ENCODE measurements at places on chromosomes 1 and 21.
A peak's percentile ranks its signal among the peaks of the same experiment; 100 is the strongest.

DNA sequence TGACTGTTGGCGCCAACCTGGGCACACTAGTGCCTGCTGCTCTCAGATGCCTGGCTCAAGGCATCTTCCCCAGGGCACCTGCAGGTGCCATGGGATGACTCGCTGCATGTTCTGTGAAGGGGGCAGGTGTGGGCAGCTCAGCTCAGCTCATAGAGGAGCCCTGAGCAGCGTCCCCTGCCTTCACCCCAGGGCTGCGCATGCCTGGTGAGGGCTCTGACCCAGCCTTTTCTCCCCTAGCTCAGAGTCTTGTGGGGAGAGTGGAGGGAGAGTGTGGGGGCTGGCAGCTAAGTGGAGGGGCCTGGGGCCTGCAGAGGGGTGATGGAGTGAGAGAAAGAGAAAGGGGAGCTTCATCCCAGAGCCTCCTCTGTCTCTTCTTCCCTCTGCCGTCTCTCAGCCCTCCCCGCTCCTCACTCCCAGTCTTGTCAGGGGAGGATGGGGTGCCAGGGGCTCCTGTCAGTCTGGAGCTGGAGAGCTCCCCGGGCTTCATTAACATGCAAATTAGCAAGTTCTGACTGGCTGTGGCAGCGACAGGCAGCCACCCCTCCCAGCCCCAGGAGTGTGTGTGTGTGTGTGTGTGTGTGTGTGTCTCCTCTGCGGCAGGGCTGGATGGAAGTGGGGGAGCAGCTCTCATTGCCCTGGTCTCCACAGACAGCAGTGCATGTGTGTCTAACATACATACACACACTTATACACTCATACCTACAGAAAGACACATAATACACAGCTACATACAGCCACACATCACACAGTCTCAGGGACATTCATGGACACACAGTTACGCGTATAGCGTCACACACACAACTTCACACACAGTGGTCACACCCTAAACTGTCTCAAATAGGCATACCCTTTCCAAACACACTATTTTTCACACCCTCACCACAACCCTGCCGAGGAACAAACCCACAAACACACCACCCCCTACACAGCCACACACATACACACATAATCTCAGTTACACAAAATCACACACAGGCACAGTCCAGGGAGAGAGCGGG, 34.0 kb downstream of the FOXO6 start:
- DNase-seq, result no peak

DNA sequence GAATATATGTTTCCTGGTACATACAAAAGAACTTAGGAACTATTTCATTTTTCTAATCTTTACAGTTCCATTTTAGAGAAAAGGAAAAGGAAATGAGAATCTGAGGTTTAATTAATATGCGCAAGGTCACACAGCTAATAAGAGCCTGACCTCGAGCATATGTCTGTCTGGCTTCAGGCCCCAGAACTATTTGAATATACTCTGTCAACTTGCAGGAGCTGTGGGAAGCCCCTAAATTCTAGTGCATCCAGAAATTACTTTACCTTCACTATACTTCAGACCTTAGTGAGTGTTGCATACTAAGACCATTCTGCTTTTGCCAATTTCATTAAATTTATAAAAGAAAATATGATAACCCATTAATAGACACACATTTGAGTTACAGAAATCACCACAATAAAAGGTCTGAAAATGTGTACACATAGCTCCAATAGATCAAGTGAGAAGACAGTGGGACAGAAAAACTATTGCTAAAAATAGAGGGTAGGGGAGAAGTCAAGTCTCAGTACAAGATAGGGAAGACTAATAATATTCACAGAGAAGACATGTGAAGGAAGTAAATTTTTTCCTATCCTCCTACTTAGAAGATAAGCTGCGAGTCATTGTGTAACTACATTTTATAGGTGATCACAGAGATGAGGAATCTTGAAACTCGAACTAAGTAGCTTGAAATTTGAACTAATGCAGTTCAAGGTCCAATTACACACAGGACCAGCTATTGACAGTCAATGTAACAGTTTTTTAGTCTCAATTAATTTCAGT, 3.8 kb downstream of the RGS13 start:
- no peak for DNase-seq

DNA sequence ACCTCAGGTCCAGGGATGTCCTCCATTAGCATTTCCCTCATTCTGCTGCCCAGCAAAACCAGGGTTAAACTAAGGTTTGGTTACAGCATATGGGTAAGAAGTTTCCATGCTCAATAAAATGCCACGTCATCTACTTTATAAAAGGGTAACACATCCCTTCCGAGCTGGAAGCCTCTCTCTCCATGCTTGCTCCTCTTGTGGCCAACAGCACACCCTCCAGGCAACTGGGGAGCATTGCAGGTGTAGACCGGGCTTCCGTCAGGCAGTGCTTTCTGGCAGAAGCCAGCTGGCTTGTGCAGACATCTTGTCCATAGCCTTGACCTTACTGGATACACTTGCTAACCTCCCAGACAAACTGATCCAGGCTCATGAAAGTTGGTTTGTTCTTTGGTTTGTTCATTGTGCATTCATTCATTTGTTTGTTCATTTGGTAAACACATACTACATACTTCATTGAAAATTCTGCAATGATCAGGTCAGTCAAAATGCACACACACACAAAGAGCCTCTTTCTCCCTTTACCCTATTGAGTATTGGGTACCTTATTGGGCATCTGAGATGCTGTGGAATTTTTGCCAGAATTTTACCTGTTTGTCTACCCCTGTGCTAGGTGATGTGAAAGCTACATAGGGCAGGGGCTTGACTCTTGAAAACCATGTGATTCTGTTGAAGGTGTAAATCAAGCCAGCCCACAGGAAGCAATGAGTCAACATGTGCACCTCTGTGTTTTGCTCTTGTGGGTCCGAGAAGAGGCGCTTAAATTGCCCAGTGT, 422.8 kb downstream of the CAMTA1 start:
- peak; percentile 24 for DNase-seq

- no peak for DNase-seq
These were observed 72.4 kb downstream of the JAK1 start for GRCh38 chr1:64893921-64894320.

DNA sequence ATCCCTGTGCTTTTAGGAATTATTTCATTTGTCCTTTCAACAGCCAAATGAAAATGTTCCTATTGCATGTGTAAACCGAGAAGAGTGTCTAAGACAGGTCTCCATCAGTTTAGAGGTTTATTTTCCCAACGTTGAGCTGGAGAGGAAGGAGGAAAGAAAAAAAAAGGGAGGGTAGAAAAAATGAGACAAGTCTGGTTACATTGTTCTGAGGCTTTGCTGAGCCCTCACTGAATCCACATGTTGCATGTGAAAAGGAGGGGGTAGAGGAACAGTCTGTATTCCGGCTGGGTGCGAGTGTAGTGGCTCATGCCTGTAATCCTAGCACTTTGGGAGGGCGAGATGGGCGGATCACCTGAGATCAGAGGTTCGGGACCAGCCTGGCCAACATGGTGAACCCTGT, 19.2 kb upstream of the PDIK1L start:
- no peak for DNase-seq

- no peak for DNase-seq
These were observed 32.9 kb upstream of the LRRC7 start for GRCh38 chr1:69534829-69535228.

DNA sequence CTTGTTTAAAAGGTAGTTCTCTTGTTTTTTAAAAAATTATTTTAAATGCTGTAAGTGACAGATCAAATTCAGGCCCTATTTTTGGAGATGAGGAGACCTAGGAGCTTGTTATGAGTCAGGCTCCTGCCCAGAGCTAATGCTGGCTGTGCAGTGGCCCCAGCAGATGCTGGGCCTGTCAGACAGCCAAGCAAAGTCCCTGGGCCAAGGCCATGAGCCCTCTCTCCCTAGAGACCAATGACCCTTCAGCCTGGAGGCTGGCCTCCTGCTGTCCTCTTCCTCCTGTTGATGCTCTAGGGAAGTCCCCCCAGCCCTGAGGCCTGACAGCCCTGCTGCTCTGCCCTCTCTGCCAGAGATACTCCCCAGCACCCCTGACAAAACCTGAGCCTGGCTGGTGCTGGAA, 128.1 kb upstream of the CTTNBP2NL start:
- DNase-seq, result peak; percentile 38

- DNase-seq, result no peak
These were observed 51.3 kb downstream of the AKT3 start for GRCh38 chr1:243798726-243799125.

DNA sequence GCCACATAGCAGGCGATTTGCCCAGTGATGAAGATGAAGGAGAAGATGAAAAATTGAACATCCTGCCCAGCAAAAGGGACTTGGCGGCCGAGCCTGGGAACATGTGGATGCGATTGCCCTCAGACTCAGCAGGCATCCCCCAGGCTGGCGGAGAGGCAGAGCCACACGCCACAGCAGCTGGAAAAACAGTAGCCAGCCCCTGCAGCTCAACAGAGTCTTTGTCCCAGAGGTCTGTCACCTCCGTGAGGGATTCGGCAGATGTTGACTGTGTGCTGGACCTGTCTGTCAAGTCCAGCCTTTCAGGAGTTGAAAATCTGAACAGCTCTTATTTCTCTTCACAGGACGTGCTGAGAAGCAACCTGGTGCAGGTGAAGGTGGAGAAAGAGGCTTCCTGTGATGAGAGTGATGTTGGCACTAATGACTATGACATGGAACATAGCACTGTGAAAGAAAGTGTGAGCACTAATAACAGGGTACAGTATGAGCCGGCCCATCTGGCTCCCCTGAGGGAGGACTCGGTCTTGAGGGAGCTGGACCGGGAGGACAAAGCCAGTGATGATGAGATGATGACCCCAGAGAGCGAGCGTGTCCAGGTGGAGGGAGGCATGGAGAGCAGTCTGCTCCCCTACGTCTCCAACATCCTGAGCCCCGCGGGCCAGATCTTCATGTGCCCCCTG, 3.3 kb downstream of the ZBTB18 start:
- DNase-seq, result no peak

DNA sequence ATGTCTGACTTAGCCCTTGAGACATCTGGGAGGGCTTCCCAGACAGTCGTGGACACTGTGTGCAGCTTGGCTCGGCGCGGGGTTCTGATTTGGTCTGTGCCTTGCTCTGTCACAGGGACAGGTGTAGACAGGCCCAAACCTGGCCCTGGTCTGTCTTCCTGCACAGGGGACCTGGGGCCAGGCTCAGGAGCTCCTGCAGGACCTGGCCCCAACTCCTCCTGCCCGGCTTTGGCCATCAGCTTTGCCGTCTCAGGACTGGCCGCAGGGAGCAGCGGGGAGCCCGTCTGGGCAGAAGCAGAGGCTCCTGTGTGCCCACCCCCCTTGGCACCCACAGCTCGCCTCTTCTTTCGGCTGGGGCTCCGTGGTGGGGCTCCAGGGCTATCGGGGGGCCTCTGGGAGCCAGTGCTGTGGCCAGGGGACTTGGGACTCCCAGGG, 1.7 kb downstream of the PERM1 start:
- peak; percentile 29 for DNase-seq

All from heart right ventricle (tissue), 16 donors.